ENCODE measurements at places on chromosomes 12 and 14.

GRCh38 chr12:123109319-123109772 lies 41.5 kb downstream of the PITPNM2 start:
- H3K27me3 ChIP-seq: no peaks in the 10 kb centered on the region
- no peak for DNase-seq
- peaks cover 21% of the 10 kb centered on the region for H3K36me3 ChIP-seq

GRCh38 chr14:28301179-28301578 lies 465.4 kb upstream of the FOXG1 start:
- no peak overlapping the region for H3K27ac ChIP-seq
- H3K36me3 ChIP-seq: no peaks in the 10 kb centered on the region
- no peak overlapping the region for H3K4me3 ChIP-seq
- no peaks in the 10 kb centered on the region for H3K27me3 ChIP-seq
- H3K4me1 ChIP-seq: no peaks in the 10 kb centered on the region
- no peak for DNase-seq

- H3K27ac ChIP-seq: no peak overlapping the region
- peaks cover 18% of the 10 kb centered on the region for H3K4me1 ChIP-seq
- H3K4me3 ChIP-seq: no peak overlapping the region
- no peak for DNase-seq
Measured at GRCh38 chr14:22882064-22882463, 958 bp upstream of the REM2 start.

DNA sequence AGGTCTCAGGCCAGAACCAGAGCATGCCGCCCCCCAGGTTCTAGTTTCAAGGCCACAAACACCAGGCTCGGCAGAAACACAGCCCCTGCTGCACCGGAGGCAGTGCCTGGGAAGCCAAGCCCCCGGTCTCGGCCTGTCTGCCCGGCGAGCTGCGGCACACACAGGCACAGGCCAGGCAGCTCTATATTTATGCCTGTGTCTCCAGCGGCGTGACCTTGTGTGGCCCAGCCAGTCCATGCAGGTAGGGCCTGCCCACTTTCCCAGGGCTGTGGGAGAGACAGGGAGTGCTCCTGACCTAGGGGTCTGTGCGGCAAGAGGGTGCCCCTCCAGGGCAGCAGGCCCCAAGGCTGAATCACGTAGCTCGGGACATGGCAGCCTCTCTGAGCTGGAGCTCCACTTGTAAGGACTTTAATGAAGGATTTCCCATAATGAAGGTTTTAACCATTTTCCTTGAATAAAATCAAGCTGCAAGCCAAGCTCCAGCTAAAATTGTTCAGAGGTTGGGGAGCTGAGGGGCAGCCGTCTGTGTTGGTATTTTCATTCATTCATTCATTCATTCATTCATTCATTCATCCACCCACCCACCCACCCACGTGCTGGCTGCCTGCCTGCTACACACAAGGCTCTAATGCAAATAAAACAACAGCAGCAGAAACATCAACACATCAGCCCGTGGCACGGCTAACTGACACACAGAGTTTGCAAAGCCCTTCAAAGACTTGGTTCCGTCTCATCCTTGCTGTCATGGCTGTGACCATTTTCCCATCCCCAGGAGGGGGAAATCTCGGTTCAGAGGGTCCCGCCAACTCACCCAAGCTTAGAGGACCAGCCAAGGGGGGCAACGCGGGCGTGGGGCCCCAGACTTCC lies 92.0 kb downstream of the RFLNA start:
- H3K27ac ChIP-seq: no peak overlapping the region
- H3K4me1 ChIP-seq: peaks cover 32% of the 10 kb centered on the region
- H3K36me3 ChIP-seq: peaks cover 2% of the 10 kb centered on the region
- DNase-seq: no peak
- H3K4me3 ChIP-seq: no peak overlapping the region
- no peaks in the 10 kb centered on the region for H3K27me3 ChIP-seq

- H3K27me3 ChIP-seq: no peaks in the 10 kb centered on the region
- no peak overlapping the region for H3K4me3 ChIP-seq
- DNase-seq: no peak
- H3K4me1 ChIP-seq: peaks cover 67% of the 10 kb centered on the region
- no peak overlapping the region for H3K27ac ChIP-seq
Measured at GRCh38 chr12:119994892-119995658, 6.0 kb downstream of the BICDL1 start.

- no peak overlapping the region for H3K27ac ChIP-seq
- H3K36me3 ChIP-seq: peaks cover 6% of the 10 kb centered on the region
- DNase-seq: no peak
- no peaks in the 10 kb centered on the region for H3K27me3 ChIP-seq
- H3K4me3 ChIP-seq: no peak overlapping the region
Measured at GRCh38 chr12:28550757-28551704, 360.8 kb downstream of the CCDC91 start.

- H3K27me3 ChIP-seq: peaks cover 75% of the 10 kb centered on the region
- no peak overlapping the region for H3K27ac ChIP-seq
- DNase-seq: peak; percentile 48
- H3K36me3 ChIP-seq: peaks cover 2% of the 10 kb centered on the region
- no peak overlapping the region for H3K4me3 ChIP-seq
- H3K4me1 ChIP-seq: peaks cover 5% of the 10 kb centered on the region
Measured at GRCh38 chr12:113479590-113480335, 8.1 kb upstream of the LHX5 start.

All from activated CD8-positive, alpha-beta T cell treated with anti-CD3 and anti-CD28 coated beads for 36 hours (primary cell).